Mammary epithelial cell (primary cell): ENCODE measurements at places on chromosomes 6 and 20.

- DNase-seq = no peak
These were observed 70.3 kb downstream of the SESN1 start for GRCh38 chr6:109024368-109024767.

GRCh38 chr6:46763466-46763865, 16.7 kb downstream of the ANKRD66 start:
- DNase-seq = peak; percentile 11

GRCh38 chr6:130143709-130144108, 79.0 kb downstream of the SAMD3 start:
- peak; percentile 57 for DNase-seq

GRCh38 chr6:56933650-56934049, 21.3 kb upstream of the BEND6 start:
- no peak for DNase-seq

DNA sequence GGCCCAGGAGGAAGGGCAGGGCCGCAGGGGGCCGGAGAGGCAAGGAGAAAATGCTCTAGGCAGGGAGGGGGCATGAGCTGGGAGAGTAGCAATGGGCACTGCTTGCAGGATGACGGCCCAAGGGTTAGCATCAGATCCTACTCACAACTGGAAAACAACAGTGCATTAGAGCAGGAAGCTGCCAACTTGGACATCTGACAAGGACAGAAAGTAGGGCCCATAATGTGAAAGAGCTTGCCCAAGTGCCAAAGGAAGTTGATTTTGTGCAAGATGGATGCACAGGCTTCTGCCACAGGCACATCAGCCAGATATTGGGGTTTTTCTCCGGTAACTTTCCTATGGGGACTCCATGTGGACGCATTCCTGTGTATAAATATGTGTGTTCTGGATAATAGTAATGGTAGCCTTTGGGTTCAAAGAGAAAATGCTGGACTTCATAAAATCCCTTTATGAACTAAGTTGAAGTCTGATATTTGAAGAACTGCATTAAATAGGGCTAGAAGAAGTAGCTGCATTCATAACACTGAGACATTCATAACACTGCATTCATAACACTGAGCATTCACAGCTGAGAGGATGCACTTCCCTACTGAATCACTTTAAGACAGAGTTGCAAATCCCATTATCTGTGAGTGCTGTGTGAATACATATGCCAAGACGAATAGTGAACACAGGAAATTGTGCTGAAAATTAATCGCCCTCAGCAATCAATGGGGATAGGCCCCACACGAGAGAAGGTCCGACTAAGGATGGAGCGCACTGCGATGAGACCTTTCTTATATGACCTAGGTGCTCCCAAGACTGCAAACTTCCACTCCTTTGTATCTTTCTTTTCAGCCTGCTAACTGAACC, 235.6 kb upstream of the PRDM1 start:
- DNase-seq = no peak
